ENCODE measurements at places on chromosomes 1 and 21.

DNA sequence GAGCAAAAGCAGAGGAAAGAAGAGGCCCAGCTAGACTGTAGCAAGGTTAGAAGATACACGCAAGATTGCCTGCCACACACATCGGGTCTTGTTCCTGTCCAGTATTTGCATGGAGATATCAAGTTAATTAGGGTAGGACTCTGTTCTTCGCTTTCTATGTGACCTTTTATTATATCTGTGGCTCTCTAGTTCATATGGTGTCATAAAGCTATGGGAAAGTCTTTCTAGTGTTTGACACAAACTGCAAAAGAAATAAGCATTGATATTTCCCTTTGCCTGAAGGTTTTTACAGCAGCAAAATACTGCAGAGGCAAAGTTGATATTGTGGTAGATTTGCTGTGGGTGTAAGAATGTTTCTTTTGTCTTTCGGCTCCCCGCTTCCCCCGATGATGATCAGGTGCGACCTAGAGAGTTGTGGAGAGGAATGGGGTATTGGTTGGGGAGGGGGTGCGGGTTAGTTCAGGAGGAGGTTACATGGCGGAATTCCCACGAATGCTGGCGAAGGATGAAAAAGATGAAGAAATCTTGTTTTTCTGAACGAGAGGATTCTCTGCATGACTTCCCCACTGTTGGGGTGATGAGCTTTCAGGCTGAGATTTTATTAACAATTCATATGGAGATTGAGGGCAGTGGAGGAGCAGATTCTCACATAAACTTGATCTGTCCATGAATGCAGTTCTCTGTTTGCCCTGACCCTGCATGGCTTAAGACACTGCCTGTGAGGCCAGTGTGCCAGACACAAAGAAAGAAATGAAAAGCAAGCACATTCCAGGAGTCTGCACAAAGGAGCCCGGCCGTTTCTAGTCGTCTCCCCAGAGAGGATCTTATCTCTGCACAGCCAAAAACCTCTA is 550.2 kb downstream of the USP25 start:
- DNase-seq = no peak

- peak; percentile 46 for DNase-seq
Measured at GRCh38 chr1:21324368-21325141, 34.3 kb upstream of the ECE1 start.

DNA sequence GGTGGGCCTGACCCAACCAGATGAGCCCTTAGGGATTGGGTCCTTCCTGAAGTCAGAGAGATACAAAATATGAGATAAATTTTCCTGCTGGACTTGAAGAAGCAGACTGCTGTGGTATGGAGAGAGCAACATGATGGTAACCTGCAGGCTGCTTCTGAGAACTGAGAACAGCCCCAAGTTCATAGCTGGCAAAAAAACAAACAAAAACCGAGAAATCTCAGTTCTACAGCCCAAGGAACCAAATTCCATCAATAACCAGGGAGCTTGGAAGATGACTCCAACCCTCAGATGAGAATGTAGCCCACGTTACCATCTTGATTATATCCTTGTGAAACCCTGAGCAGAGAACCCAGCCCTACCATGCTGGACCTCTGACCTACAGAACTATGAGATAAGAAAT is 316.2 kb downstream of the ZP4 start:
- DNase-seq = no peak

DNA sequence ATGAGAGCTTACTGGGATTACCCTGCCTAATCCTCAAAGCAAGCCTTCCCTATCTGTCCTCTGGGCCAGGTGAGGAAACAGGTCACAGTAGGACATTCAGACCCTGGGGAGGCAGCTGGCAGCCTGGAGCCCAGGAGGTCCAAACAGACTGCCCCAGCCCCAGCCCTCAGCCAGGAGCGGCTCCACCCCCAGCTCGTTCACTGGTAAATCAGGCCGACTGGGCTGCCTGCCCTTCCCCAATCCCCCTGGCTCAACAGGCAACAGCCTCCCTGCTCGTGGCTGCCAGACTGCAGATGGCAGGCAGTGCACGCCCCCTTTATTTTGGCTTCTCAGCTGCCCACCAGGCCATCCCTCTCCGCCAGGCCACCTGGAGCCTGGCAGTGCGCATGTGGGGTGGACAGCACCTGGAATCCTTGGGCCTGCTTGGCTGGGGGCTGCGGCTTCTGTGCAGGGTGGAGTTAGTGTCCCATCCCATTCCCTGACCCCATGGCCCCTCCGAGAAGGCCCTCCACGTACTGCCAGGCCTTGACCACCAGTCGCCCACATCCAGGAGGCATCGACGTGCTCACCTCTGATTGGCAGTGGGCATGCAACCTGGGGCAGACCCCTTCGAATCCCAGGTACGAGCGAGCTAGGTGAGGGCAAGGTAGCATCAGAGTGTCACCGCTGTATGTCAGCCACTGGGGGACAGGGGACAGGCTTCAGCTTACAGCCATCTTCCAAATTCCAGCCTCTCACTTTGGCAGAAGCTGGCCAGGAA is 11.2 kb upstream of the ZNF670 start:
- no peak for DNase-seq

DNA sequence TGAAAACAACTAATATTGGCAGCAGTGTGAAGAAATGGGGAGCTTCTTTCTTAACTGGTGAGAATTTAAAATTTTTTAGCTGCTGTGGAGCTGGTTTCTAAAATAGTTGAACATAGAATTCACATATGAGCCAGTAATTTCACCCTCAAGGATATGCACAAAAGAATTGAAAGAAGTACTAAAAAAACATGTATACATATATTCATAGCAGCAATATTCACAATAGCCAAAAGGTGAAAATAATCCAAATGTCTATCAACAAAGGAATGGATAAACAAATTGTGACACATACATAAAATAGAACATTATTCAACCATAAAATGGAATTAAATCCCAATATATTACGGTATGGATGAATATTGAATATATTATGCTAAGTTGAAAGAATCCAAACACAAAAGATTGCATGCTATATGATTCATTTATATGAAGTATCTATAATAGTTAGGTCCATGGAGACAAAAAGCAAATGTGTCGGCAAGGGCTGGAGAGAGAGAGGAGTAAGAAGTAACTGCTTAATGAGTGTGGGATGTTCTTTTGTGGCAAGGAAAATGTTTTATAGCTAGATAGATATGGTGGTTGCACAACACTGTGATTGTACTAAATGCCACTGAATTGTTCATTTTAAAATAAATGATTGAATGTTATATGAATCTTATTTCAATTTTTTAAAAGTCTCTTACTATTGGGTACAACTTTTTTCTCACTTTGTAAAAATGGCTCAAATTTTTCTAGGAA is 14.8 kb upstream of the COL11A1 start:
- DNase-seq = no peak

DNA sequence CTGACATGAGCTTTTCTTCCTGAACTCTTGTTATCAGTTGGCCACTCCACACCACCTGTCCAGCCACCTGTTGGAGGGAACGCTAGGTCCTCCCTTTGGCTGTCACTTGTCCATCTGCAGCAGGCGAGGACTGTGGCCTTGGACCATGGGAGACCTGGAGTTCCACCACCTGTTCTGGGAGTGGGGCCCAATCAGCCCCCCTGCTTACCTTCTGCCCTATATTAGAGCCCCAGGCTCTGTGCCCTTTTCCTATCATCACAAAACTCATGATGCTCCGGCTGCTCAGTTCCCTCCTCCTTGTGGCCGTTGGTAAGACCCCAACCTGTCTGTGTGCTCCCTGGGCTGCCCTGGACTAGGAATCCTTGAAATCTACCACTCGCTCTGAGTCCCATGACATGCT is at the start of gene CELA3A:
Gene CELA3A (plus strand): TSS at position 249 of the 400 bp plus-strand sequence. CDS start 18 bp downstream, at position 267.
- DNase-seq = no peak

DNA sequence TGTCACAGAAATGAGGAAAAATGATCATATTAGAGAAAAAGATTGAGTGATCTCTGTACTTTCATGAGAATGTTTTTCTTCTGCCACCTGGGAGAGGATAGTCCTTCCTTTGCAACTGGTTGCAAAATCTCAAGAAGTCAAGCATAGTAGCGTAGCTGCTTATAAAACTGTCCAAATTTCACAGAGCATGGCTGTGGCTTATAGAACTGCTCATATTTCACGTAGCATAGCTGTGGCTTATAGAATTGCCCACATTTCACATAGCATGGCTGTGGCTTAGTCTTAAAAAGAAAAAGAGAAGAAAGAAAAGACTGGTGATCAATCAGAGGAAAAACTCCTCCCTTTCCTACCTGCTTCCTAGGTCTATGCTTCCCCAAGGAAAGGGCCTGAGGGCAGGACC is 329.5 kb downstream of the SIPA1L2 start:
- no peak for DNase-seq

DNA sequence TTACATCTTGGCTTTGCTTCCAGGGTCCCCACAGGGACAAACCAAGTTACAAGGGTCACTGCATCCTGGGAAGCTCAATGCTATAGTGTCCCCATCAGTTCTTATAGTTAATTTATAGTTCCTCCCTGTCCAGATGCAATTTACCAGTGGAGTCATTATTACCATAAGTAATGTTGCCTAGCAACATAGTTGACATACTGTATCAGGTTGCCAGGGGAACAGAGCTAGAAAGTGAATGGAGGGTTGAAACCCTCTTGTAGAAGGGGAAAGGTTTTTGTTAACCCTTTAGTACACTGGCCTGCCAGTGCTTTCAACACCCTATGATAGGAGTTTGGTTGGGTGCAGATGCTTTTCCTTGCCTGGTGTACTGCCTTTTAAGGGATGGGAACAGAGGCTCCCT is 34.3 kb upstream of the TTC4 start:
- no peak for DNase-seq

DNA sequence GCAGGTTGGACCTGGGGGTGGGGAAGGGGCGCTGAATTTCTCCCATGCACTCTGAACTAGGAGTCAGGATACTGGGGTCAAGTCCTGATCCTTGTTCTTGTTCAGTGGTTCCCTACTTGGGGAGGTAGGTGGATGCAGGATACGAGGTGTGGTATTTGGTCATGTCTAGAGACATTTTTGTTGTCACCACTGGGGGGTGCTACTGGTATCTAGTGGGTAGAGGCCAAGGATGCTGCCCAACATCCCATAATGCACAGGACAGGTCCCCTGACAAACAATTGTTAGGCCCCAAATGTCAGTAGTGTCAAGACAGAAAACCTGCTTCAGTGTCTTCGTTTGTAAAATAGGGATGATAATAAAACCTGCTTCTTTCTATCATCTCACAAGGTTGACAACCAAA is 259.0 kb upstream of the FOXD3 start:
- DNase-seq = no peak

GRCh38 chr21:44734026-44734745 is 22.8 kb upstream of the TSPEAR start:
- no peak for DNase-seq

DNA sequence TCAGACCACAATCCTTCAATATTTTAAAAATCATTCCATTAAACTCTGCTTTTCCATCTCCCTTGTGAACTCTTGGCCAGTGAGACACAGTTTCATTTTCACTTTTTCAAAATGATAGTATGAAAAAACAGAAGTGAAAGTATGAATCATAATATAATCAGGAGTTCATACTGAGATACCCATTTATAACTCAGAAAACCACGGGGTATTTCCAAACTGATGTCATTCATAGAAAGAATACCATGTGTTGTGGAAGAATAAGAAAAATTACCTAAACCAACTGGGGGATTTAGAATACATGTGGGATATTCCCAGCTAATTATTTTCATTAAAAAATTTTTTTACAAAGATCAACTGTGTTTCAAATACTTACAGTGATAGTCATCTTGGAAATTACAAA is 149.9 kb downstream of the MRPL39 start:
- DNase-seq = no peak

DNA sequence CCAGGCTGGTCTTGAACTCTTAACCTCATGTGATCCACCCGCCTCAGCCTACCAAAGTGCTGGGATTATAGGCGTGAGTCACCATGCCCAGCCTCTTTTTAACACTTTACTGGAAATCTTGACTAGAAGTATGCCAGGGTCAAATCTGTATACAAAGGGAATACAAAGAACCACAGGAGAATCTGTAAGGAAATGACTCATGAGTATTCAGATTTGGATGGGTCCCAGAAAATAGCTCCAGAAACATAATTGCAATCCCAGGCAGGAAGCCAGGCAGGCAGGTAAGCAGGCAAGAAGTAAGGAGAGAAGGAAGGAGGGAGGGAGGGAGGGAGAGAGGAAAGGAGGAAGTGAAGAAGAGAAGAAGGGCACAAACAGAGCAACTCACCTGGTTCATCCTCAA is 22.8 kb upstream of the TIAM1 start:
- DNase-seq = no peak

- no peak for DNase-seq
Measured at GRCh38 chr21:18148401-18148800, 96.2 kb upstream of the CHODL start.

GRCh38 chr1:154329551-154330131 is 4.3 kb downstream of the ATP8B2 start:
- no peak for DNase-seq

DNA sequence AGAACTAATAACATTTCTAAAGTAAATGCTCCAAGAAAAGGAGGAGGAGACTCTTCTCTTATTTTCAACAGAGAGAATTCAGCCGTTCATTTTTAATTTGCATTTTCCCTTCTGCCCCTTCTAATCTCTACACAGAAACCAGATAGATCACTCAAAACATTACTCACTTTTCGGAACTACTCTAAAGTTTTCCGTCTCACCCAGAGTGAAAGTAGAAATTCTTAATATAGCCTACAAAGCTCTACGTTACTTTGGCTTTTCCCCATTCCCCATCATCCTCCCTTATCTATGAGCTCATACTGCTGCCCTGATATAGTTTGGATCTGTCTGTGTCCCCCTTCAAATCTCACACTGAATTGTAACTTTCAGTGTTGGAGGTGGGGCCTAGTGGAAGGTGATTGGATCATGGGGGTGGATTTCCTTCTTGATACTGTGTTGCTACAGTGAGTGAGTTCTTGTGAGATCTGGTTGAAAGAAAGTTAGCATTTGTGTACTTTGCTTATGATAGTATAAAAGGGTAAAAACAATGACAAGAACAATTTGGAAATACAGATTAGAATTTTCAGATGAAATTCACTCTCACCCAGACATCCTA is 188.2 kb downstream of the AMY1C start:
- DNase-seq = no peak

DNA sequence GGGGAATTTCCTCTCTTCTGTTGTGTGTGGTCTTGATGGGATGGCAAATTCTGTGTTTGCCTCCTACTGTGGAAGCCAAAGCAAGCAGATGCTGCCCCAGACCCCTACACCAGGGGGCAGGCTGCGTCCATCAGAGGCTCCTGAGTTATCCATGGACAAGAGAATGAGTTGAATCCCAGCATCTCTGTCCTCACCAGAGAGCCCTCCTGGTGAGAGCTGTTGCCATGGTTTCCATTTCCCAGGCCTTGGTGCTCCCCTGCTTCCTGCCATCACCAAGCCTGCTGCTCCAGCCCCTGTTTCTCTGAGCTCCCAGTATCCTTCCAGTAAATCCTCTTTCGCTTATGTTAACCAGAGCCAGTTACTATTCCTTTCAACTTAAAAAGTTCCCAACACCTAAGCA is 20.4 kb upstream of the GNG12 start:
- DNase-seq = no peak

DNA sequence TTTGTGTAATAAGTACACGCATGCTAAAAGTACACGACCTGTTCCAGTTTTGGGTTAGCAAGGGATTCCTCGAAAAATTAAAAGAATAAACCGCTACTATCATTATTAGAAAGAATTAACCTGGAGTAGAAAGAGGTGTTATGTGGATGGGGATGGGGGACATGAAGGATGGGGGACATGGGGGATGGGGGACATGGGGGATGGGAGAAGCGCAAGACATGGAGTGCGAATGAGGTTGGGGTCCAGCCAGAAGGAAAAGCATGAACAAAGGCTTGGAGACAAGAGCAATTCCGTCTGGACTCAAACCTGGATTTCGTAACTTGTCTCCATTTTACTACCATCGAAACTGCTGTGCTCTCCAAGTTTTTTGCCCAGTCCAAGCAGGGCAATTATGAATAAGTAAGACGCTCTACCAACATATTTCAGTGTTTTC is 591 bp upstream of the KDM1A start:
- DNase-seq = no peak

GRCh38 chr1:87528754-87529517 is 200.3 kb downstream of the LMO4 start:
- no peak for DNase-seq
